B cell (primary cell): ENCODE measurements at places on chromosomes 7 and 10. TPM values are rescaled to one million over a fixed set of nuclear protein-coding genes. Genes with fewer than 3 reads are reported as not detected.

GRCh38 chr10:124387078-124387874, 31.4 kb downstream of the OAT start:
- DNase-seq: peak; percentile 26

GRCh38 chr10:59709395-59710125, at the start of gene SLC16A9:
SLC16A9 (minus strand) TSS chr10:59709850; CDS start chr10:59684291, 25,559 bp downstream.
- DNase-seq: peak; percentile 42

DNA sequence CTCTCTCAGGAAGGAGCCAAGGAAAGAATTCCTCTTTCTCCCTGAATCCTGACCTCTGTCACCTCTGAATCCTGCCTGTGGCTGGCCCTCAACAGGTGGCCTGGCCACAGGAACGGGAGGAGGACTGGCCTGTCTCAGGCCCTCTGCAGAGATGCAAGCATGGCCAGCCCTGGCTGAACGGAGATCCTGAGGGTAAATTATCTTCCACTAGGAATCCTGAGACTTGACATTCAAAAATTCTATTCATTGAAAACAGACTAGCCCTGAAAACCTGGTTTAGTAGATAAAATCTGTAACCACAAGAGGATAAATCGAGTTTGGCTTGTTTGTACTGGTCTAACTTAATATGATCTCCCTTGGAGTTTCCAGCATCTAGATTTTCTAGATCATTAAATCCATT, 579.3 kb downstream of the LRMDA start:
- no peak for DNase-seq

DNA sequence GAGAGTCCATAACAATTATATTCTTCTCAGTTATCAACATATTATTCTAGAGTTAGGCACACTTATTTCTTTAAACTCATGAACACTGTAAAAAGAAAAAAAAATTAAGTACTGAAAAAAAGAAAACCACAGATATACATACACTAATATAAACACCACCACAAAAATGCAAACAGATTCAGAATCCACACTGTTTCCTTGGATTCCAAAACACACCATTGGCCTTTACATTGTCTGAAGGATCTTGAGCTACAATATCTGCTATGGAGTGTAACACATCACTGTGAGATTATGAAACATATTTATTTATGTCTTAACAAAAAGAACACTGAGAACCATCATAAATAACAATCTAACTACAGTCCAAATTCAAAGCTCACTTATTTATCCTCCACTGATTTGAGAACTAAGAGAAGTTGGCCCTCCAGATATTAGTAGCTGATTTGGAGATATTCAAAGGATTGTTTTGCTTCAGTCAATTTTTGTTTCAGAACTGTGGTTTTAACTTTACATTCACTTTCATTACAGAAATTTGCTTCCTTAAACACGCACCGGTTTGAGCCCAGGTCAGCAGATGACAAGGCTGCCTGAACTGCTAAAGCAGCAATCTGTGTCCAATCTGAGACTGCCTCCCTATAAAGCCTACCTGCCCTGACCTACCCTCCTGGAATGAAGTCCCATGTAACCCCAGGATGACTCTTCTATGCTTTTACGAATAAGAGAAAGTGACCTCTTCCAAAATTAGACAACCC, 47.0 kb upstream of the CDK1 start:
- peak; percentile 70 for DNase-seq

DNA sequence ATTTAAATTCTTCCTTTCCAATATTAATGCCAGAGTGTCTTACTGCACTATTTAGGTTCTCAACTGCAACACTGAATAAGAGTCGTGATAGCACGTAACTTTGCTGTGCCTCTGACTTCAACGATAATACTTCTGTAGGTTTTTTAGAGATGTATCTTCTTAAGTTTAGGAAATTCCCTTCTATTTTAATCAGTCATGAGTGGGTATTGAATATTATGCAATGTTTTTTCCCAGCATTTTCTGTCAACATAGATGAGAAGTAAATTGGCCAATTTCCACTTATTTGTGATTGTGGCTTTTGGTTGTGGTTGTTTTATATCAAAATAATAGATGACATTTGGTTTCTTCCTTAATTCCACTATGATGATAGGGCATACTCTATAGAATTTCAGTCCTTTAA, 6.7 kb upstream of the STK17A start:
- DNase-seq: no peak

GRCh38 chr7:47216439-47216838, 365.5 kb downstream of the TNS3 start:
- DNase-seq: no peak

DNA sequence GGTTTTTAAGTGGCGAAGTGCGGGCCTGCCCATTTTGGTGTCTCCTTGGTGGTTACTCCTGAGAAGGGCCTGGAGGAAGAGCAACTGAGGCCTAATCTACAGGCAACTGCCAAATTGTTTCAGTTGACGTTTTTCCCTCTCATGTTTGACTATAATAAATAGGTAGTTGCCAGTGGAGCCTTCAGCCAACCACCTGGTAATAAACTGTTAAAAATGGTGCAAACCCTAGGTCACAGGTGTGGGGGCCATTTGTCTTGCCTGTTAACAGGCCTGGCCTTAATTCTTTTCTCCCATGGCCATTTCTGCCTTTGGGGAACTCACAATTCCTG, 3.7 kb downstream of the IKZF1 start:
- peak; percentile 38 for DNase-seq

DNA sequence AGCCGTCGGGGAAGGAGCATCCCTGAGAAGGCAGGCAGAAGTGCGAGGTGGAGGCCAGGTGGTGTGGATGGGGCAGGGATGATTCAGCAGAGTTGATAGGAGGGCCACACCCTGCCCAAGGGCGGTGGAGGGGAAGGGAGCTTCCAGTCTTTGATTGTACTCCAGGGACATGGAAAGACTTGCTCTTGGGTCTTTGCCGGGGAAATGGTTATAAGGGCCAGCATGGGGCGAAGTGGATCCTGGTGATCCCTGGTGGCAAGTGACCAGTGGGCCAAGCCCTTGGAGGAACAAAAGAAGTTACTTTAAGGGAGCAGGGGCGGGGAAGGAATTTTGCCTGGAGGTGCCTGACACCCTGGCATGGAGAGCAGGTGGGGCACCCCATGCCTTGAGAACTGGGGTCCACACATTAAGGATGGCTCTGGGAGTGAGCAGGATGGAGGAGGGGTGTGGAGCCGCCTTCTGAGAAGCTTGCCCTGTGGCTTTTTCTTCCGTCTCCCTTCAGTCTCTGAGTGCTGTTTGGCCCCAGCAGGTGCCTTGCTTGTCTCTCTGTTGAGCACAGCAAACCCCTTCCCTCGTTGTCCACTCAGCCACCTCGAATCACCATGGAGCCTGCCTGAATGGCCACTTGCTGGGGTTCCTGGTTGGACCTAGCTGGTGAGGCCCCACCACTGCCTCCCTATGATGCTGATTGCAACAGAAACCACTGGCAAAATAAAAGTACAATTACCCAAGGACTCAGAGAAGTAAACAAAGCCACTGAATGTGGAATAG, 83.9 kb downstream of the RAMP3 start:
- no peak for DNase-seq

DNA sequence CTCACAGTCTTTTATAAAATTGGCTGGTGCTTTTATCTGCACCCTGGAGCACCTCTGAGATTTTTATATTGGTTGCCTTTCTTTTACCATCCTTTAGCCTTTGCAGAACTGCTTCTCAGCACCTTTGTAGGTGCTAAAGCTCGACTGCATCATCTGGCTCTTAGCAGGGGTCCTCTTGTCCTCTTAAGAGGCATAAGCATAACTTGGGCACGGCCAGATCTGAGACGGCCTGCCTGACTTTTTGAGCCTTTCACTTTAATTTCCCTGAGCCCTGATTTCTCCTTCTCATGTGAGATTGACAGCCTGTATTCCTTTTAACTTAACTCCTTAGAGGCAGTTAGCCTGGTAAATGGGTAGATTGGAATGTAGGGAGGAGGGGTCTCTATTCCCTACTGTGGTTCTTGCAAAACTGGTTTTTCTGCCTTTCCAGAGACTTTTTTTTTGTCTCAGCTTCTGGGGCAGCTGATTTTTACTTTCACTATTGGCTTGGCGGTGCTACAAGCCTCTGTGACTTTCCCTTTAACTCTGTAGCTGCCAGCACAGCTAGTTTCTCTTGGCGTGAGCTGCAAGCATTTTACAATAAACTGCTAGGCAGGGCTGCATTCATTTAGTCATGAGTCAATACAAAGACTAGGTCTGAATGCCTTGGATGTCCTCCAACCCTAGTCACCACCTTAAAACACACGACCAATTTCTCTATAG, 24.0 kb downstream of the ZPBP start:
- peak; percentile 46 for DNase-seq

DNA sequence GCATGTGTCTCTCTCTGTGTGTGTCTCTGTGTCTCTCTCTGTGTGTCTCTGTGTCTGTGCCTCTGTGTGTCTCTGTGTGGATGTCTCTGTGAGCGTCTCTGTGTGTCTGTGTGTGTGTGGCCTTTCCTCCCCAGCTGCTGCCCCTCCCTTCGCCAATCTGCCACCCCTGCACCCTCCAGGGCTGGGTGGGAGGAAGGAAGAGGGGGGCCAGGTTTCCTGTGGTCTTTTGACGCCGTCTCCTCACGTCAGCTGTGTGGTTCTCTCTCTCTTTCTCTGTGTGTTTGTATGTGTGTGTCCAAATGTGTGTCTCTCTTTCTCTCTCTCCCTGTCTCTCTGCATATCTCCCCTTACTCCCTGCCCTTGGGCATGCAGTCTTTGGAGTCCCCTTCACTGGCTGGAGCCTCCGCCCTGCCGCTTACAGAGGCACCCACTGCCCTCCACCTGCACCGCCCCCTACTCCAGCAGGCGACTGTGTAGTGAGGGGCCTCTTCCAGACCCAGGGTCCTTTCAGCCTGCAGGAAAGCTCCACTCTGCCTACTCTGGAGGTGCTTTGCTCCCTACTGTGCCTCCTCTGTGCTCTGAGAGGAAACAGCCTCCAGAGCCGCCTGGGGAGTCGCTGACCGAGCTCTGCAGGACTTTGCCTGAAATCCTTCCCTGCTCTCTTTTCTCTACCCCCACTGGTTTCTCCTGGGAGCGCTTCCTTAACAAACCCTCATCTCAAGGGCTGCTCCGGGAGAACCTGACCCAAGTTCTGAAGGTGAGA, 44.2 kb upstream of the C10orf71 start:
- peak; percentile 46 for DNase-seq

GRCh38 chr7:27685893-27686292, 23.2 kb upstream of the HIBADH start:
- no peak for DNase-seq

Gene FAM25A
- not detected in 2 replicates for total RNA-seq

Gene AGAP5
- 11.5 and 18.4 TPM in 2 replicates for total RNA-seq

Gene OR2A42
- 0.10 TPM in 1 of 2 replicates, not detected in the other for total RNA-seq

Gene INHBA
- not detected in 2 replicates for total RNA-seq

Gene CUBN
- total RNA-seq: 4.2 and 5.3 TPM in 2 replicates

Gene SYT15
- 0.94 and 1.1 TPM in 2 replicates for total RNA-seq

Gene RNLS
- total RNA-seq: 7.5 and 7.9 TPM in 2 replicates
